ENCODE measurements at places on chromosomes 7 and 10.
A peak's percentile ranks its signal among the peaks of the same experiment; 100 is the strongest.

- no peak for DNase-seq
Measured at GRCh38 chr10:60569681-60570080, 180.0 kb upstream of the ANK3 start.

DNA sequence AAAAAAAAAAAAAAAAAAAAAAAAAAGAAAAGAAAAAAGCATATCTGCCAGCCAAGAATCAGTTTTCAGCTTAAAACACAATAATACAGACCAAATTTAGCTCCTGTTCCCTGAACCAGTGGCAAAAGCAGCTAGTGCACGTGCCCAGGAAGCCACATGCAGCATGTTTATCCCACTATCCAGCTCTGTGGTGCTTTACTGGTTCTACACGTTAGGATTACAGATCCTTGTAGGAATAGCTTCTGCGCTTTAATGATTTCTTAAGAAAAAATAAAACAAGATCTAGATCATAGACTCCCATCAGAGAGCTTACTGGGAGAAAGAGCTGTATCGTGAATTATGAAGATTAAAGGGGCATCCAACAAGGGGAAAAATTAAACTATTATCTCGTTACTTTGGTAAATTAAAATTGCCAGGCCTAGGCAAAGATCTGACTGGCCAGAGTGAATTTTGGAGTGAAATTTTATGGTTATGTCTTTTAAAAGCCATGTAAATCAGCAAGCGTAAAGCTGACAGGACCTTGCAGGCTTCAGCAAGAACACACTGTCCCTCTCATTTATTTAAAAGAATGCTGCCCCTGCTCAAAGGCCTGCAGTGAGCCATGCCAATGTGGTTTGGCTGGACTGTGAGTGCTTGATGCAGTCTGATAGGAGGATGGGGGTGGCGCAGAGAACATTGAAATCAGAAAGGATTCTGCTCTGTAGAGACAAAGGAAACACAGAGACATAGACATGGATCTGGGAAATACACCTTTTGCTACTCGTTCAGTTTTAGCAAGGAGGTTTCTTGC is 177.3 kb upstream of the PHYHIPL start:
- no peak for DNase-seq

DNA sequence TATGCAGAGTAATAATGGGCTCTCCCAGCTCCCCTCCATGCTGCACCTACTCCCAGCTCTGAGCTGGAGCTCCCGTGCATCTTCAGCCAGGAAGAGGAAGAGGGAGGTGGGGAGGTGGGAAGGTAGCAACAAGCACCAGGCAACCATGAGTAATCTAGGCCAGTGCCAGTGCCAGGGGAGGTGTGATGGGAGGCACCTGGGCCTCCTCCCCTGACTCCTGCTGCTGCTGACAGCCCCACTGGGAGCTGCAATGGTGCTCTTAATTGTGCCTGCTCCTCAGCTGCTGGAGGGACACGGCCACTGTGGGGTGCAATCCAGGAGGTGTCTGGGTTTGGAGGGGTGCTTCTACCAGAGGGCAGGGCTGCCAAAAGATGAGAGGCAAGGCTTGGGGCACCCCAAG is 243.0 kb downstream of the PLXNA4 start:
- no peak for DNase-seq

DNA sequence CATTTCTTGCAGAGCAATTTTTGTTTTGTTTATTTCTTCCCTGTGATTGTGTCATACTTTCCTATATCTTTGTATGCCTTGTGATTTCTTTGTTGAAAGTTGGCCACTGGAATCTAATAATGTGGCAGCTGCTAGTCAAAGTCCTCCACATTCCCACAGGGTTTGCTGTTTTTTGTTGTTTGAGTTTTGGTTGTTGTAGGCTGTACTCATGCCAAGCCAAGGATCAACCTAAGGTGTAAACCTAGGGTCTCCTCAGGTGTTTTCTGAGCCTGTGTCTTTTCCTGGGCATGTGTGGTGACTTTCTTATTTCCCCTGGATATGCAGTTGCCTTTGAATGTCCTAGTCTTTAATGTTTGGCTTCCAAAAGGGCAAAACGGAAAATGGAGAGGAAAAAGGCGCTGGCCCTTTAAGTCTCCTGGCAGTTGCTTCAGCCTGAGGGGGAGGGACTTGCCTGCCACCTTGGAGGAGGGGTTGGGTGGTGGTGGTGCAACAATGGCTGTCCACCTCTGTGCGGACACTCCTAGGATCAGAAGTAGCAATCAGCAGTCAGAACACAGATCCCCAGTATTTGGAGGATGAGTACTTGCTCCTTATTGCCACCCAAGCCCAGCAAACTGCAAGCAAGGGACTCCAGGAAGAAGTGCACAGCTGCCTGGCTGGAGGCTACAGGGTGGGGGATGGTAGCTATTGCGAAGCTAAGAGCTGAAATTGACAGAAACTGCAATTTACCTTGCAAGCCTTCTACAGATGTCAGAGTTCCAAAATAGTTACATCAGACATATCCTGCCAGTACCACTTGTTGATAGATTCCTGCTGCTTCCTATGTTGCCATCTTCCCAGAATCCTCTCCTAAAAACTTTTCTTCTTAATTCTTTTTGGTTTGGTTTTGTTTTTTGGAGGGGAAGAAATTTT is 5.6 kb upstream of the ZNF518A start:
- no peak for DNase-seq

DNA sequence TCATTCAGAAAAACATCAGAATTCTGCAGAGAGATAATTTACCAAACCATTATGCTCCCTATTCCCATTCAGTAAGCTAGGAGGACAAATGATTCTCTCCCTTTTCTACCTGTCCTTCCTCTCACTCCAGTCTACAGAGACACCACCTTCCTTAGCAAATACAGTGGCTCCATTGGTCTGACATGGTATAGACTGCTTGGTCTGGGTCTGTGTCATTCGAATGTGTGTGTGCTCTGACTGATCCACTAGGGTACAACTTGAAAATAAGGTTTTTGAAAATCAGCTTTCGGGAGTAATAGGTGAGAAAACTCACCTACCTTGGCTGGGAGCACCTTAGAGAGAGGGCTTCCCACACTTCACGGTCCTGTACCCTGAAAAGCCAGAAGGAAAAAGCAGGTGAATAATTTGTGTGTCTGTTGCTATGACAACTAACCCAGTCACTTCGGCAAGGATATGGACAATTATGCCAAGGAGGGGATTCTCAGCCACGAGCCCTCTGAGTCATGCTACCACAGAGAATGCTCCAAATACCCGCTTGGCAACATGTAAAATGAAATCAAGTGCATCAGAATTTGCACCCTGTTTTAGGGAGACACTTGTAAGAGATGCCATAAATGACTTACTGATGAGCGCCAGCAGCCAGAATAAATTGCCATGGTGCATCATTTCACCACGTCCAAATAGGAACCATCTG is 114.5 kb upstream of the PRKCQ start:
- DNase-seq, result no peak

GRCh38 chr7:25843467-25843866 is 308.5 kb upstream of the NFE2L3 start:
- no peak for DNase-seq

DNA sequence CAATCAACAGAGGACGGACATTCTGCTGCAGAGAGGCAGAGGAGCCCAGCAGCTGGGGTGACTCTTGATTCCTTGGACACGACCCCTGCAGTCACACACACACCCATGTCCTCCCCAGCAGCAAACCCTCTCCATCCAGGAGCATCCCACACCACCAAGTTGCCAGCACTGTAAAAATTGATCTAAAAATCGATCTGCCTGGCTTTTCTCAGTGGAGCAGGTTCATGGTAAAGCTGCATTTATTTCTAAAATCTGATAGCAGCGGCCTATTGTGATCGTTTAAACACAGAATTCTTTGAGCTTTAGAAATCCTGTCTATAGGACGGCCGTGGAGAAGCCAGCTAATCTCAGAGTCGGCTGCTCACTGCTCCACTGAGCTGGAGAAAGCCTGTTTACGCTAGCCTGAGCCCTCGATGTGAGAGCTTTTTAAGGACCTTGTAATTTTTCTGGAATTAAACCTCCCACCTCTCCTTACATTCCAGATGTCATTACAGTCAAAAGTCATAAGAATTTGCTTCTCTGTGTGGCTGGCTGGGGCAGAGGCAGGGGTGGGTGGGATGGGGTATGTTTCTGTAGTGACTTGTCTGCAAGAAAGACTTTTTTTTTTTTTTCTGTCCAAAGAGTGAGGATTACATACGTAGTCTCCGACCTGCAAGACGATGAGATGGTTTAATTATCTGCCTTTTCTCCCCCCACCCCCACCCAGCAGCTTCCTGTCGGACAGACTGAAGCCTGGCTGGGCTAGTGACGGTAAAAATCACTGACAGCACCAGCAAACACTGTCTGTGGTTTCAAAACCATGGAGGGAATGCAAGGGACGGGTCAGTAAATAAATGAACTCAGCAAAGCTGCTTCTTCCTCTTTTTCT is 31.6 kb downstream of the TRIM8 start:
- no peak for DNase-seq

DNA sequence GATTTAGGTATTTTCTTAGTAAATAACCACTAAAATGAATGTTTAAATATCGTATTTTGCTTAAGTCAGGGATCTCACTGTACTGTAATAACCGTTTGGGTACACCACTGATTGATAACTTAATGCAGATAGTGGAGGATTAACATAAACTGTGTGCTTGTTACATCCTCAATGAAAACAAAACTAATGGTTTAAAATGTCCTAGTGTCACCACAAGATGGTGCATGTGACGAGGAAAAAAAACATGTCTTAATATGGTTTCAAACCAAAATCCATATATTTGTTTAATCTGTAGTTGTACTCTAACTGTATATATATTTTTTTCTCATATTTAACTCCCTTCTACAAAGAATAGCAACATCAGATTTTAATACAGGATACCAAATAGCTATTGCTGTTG is 19.2 kb downstream of the ARMC10 start:
- DNase-seq, result no peak

- DNase-seq, result no peak
Measured at GRCh38 chr10:76309070-76309469, 877.6 kb downstream of the LRMDA start.

DNA sequence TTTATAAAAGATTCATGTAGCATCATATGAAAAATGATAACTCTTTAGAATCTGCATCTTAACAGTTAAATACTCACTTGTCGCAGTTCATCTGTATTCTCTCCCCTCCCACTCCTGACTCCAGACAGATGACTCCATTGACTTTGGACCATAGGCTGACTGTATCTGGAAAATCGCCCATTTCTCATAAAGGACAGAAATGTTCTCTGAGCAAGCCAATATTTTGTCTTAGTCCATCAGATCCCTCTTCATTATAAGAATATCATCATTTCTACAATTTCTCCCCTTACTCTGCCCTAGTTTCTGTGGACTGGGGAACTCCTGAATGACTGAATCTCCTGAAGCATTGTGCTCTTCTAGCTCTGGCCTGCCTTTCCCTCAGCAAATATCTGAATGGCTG is 125.4 kb downstream of the SEMA3D start:
- no peak for DNase-seq

- no peak for DNase-seq
Measured at GRCh38 chr7:7219216-7219615, 36.9 kb downstream of the C1GALT1 start.

DNA sequence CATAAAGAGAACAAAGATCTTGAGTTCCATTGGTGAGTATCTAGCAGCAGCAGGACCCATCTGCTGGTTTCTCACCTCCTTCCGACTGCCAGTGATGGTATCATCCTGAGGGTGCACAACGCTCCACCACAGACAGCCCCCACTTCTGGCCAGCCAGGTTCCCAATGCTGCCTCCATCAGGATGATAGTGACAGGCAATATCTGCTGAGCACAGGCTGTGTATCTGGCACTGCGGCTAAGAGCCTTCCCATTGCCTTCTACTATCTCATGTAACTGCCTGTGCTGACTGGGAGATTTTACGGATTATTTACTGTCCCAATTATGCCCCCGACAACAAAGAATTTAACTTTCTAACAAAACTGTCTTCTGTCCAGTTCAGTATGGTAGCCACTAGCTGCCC is 352.4 kb upstream of the AOAH start:
- no peak for DNase-seq

GRCh38 chr10:62422068-62422590 is 48.0 kb downstream of the ZNF365 start:
- no peak for DNase-seq

DNA sequence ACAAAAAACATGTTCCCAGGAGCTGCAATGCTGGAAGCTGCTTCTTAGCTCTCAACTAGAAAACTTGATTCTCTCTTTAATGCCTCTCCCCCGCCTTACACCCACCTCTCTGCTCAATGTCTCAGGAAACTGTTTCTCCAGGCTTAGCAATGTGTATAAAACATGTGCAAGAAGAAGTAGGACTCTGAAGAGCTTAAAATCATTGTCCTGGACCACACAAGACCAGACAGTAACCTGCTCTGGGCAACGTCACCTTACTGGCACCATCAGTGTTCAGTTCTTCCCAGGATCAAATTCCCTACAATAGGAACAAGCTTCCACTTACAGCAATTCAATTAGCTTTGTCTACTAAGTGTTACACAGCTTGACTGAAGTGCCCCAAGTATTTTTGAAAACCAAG is 104.9 kb downstream of the RAPGEF5 start:
- DNase-seq, result no peak

- no peak for DNase-seq
Measured at GRCh38 chr7:70791341-70791740, 340.6 kb upstream of the GALNT17 start.

- no peak for DNase-seq
Measured at GRCh38 chr10:68135922-68136792, 26.9 kb downstream of the MYPN start.

DNA sequence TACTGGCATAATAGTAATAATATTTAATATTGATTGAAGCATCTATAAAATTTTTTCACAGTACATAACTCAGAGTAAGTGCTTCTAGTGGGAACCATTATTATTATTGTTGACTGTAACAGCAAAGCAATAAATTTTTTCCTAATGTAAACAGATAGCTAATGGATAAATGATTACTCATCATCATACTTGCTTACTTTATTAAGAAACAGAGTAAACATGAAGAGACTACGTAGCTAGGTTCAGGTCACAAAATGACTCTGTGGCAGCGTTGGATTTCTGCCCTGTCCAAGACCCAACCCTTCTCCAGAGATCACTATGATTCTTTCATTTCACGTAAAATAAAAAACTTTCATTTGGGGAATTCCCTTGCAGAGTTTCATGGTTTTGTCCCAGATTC is 8.3 kb upstream of the ABCB5 start:
- no peak for DNase-seq

- peak; percentile 69 for DNase-seq
Measured at GRCh38 chr10:93554760-93555432, 11.6 kb upstream of the FFAR4 start.

- DNase-seq, result no peak
Measured at GRCh38 chr7:150313870-150314269, 9.3 kb upstream of the LRRC61 start.

DNA sequence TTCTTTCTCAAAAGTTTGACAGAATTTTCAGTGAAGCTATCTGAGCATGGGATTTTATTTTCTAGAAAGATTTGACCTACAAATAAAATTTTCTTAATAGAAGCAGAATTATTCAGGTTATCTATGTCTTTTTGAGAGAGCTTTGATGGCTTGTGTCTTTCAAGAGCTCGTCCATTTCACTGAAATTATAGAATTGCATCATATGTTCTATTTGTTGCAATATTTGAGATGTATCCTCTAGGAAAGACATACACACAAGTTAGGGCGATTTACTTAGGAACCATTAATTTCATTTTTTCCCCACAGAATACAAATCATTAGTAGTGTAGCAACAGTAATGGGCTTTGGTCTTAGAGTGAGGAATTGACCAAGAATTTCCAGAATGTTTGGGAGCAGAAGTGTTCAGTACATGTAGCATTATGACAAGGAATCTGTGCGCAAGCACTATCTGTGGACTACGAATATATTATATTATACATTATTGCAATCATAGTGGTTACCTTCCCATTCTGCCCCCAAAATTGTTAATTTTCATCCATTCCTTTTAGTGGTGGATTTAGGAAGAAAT is 12.8 kb upstream of the COL17A1 start:
- no peak for DNase-seq

Data from D341Med (cell line).